EH (cell line): ENCODE measurements at places on chromosomes 6 and 20.
A peak's percentile ranks its signal among the peaks of the same experiment; 100 is the strongest.

DNA sequence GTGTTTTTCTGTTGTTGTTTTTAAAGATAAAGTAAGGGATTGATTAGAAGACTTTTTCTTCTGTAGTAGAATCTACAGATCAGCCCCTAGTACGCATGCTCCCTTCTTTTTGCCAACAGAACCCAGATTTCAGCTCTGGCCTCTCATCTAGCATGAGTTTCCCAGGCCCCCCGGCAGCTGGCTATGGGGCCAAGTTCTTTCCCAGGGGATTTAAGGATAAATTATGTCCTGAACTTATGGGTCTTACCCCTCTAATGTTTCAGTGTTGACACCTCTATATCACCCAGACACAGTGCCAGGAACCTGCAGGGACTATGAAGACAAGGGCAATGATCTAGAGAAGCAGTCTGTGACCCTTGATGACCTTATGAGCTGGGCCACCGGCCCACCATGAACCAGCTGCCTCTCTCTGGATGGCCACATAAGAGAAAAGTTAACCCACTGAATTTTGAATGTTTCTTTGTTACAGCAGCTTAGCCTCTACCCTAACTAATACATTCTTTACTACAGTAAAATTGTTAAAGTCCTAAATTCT, 150.5 kb downstream of the UNC5CL start:
- no peak for DNase-seq

GRCh38 chr6:32982084-32982701, 13.8 kb downstream of the BRD2 start:
- DNase-seq: peak; percentile 25

DNA sequence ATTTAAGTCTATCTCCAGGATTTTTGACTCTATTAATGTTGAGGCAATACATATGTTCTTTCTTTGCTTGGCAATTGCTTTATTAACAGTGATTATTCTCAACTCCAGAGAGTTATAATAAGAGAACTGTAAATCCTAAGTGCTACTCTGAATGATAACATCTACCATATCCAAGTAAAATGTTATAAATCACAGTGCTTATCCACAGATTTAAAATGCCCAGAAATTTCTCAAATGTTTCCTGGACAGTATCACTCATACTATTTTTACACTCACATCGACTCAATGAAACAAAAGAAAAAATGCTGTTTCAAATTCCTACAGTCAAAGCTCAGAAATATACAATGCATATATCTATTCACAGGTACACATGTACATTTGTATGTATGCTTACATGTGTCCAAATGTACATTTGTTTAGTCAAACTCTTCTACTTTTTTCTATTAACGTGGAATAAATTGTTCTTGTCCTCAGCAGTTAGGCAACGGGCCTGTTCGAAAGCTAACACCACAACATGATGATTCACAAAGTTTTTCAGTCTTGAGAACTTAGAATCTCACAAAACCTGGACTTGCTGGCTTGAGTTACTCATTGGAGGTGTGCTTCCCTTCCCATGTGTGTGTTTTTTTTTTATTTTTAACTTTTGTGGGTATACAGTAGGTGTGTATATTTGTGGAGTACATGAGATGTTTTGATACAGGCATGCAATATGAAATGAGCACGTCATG, 193.0 kb downstream of the GJA10 start:
- no peak for DNase-seq

GRCh38 chr20:42775866-42776265, 413.8 kb downstream of the PTPRT start:
- no peak for DNase-seq

GRCh38 chr20:15976047-15976736, 597.1 kb downstream of the KIF16B start:
- no peak for DNase-seq

DNA sequence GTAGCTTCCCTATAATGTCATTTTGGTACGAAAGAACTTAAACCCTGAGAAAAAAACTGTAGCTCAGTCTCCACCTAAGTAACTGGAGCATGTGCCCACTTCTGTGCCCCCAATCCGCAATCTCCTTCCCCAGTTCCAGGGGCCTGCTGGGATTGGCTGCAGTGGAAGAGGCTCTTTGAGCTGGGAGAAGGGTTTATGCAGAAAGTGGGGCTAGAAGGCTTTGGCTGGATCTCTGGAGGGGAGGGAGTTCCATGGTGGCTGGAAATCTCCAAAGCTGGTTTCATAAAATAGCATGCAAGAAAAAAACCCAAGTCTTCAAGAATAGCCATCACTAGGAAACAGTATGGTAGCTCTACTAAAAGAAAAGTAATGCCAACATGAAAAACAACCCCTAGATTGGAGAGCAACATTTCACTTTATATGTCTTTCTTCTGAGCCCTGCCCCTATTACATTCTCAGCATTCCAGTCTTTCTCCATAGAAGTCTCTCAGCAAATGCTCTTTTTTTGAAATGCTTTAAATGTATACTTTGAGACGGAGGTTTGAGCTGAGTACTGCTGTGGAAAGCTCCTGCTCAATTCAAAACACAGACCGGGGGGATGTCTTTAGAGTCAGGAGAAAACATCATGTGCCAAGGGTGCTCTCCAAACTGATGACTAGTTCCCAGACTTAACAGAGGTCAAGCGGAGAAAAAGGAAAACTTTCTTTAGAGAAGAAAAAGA, 36.0 kb upstream of the FOXO3 start:
- DNase-seq: peak; percentile 20

DNA sequence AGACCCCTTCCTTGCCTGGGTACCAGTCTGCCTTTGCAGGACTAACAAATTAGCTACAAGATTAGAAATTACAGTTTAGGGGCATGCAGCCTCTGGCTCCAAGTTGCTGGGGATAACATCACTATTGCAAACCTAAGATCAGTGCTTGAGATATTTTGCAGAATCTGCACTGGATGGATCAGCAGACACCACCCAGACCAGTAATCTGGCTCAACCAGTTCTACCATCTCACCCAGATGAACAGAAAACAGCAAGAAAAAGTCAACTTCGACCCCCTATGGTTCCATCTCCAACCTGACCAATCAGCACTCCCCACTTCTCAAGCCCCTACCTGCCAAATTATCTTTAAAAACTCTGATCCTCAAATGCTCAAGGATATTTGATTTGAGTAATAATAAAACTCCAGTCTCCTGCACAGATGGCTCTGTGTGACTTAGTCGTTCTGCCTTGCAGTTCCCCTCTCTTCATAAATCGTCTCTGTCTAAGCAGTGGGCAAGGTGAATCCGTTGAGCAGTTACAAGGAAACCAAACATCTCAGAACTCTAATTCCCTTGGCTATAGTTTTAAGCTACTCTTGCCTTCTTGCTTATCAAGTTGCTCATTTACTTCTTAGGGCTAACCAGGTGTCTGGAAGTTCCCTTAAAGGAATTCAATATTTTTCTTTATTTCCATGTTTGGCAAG, 16.1 kb upstream of the LMBRD1 start:
- no peak for DNase-seq

- no peak for DNase-seq
Observed at GRCh38 chr6:21235162-21235561, 358.4 kb upstream of the SOX4 start.

DNA sequence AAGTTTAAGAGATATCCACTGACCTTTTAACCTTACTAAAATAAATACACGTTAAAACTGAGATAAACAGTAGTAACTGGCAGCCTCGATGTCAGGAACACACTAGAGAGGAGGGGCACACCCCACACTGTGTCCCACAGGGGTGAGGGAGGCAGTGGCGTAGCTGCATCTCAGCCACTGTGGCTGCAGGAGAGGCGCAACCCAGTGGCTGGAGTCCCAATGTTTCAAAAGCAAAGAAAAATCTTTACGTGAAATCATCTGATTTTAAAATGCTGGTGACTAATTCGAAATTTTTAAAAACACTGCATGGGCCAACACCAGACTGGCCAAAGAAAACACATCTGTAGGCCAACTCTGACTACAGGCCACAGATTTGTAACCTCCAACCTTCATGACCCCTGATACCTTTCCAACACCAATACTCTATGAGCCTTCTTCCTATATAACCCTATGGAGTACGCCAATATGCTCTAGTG, 54.7 kb downstream of the TRAM2 start:
- peak; percentile 79 for DNase-seq

DNA sequence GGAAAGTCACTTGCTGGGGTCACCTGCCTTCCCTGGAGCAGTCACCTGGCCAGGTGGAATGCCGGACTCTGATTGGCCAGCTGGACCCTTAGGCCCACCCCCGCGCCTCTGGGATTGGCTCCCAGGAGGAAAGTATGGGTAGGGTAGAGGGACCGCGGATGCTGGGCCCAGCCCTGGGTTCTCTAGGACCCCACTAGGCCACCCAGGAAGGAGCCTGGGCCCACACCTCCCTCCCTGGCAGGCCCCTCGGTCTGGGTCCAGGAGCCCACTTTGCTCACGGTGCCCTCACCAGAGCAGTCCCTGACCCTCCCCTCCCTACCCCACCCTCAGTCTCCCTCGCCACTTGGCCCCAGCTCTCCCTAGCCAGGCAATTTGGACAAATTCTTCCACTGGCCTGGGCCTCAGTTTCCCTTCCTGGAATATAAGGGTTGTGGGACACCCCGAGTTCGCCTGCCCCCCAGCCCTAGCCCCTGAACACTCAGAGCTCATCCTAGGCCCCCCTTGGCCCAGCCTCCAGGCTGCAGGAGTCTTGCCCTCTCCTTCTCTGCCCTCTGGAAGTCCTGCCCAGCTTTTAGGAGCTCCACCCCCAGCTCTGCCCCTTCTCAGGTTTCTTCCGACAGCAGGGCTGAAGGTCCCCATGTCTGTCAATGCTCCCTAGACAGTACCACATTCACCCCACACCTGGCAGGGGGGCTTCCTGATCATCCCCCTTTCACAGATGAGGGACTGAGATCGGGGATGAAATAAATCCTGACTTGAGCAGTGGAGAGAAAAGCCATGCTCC, 299.6 kb downstream of the TAF4 start:
- no peak for DNase-seq

DNA sequence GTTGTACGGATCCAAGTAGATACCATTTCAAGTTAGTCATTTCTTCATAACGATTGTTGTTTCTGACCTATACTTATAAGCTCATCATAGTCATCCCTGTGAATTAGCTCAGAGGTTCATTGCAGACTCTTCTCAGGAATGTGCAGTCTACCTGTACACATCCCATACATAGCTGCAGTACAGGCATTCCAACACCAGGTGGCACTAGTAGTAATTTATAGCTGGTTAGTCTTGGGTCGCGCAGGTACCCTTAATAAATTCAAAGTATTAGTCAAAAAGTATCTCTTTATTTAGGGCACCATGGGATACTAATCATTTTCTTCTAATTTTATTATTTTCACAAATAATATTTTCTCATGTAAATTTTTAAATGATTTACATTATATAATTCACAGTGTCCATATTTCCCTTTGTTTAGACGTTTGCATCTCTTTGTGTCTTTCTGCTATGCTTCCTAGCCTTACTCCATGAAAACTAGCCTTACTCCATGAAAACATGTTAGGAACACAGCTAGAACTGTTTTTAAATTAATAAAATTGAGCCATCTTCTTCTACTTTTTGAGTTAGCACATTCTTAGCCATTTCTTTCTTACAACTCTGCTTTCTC, 128.6 kb upstream of the FAM83B start:
- peak; percentile 47 for DNase-seq

- peak; percentile 4 for DNase-seq
Observed at GRCh38 chr6:127972815-127973214, 72.0 kb upstream of the THEMIS start.

- DNase-seq: no peak
Observed at GRCh38 chr6:119274197-119274595, 75.4 kb downstream of the MAN1A1 start.

- DNase-seq: no peak
Observed at GRCh38 chr20:49753133-49753532, 39.5 kb upstream of the B4GALT5 start.

DNA sequence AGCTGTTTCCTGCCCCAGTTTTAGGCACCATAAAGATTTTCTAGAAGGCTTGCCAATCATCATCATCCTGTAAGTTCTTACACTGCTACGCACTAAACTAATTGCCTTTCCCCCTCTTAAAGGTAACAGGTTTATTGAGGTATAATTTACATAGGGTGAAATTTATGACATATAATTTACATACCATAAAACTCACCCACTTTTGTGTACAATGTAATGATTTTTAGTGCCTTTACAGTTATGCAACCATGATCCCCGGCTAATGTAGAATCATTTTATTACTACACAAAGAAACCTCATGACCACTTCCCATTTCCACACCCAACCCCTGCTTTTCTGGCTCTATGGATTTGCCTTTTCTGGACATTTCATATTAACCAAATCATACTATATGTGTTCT, 21.1 kb downstream of the GCNT2 start:
- DNase-seq: no peak

DNA sequence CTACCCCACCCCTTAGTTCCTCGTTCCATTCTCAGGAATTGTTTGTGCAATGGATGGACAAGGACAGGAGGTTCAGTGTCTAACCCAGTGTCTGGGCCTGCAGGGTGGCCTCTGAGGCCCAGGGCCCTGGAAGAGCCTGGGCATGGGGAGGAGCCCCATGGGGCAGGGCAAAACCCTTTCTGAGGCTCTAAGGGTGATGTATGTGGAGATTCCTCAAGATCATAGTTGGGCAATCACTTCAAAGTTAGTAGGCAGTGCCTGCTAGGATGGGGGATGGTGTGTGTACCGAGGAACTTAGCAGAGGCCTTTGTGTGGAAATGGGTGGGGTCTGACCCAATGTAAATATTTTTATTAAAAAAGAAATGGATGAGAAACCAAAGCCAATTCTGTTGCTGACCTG, 6.7 kb upstream of the C2 start:
- DNase-seq: no peak

GRCh38 chr20:23361476-23362391, at the start of gene GZF1:
Gene GZF1, plus strand, starts transcription at chr20:23362182. Its CDS starts 2,202 bp downstream, at chr20:23364384.
- DNase-seq: peak; percentile 98

DNA sequence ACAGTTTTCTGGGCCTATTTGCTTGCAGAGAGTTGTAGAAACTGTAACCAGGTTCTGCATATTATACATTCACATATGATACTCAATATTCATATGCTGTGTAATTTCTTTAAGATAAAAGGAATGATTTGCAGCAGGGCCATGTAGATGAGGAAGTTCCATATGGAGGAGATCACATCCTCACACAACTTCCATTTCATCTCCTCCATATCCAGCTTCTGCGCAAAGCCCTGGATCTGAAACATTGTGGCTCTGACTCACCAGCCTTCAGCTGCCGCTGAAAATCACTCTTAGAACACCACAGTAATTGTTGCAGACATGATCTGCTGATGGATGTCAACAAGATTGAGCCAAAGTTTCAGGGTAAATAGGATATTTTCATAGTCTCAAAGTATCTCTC, 57.7 kb downstream of the PXDC1 start:
- DNase-seq: no peak

DNA sequence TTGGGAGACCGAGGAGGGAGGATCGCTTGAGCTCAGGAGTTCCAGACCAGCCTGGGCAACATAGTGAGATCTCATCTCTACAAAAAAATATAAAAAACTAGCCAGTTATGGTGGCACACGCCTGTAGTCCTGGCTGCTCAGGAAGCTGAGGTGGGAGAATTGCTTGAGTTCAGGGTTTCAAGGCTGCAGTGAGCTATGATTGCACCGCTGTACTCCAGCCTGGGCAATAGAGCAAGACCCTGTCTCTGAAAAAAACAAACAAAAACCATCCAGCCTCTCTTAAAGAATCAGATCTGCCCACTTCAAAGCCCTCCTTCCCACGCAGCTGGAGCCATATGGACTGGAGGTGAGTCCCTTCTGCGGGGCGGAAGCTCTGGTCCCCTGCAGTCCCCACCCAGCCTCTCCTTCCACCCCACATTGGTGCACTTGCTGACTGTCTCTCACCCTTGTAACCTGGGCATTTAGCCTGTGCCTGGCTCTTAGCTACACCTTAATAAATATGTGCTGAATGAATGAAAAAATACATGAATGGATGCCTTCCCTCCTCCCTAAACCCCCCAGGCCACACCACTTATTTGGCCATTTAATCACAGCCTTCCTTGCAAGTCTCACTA, 7.2 kb upstream of the PARD6B start:
- DNase-seq: no peak
